Activated naive CD8-positive, alpha-beta T cell treated with anti-CD3 and anti-CD28 coated beads for 36 hours (primary cell): ENCODE measurements at places on chromosomes 4 and X. TPM values are rescaled to one million over a fixed set of nuclear protein-coding genes. Genes with fewer than 3 reads are reported as not detected.
A peak's percentile ranks its signal among the peaks of the same experiment; 100 is the strongest.

DNA sequence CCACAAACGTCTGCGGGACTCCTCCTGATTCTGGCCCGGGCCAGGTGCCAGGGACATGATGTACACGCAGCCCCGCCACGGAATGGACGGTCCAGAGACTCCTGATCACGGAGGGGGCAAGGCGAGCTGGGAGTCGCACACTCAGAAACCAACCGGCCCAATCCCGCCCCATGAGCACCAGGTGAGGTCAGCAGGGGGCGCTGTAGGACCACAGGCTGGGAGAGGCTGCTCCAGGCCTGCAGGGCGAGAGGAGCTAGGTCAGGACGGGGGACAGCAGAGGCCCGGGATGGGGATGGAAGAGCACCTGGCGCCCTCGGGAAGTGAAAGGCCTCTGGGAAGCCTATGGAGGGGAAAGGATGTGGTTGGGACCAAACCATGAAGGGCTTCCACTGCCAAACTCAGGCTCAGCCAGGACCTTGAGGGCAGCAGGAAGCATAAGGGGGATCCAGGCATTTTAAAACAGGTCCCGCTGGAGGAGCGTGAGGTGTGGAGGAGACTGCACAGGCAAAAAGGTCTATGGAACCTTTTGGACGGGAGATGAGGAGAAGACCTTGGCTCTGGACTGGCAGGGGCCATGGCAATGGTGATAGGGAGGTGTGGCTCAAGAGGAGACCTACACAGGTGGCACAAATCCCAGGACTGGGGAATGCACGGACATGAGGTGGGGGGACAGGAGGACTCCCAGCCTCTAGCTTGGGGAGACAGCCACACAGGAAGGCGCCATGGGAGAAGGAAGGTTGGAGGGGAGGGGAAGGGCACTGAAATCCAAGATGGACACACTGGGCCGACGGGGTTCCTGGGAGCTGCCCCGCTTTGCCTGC lies 79.2 kb downstream of the MTMR1 start:
- DNase-seq = peak; percentile 72

LPAR4 gene
- not detected for total RNA-seq

PARM1 gene
- 0.04 TPM for total RNA-seq

COPS4 gene
- total RNA-seq = 42.6 TPM

- no peak for DNase-seq
Measured at GRCh38 chrX:12767856-12768255, 23.4 kb upstream of the PRPS2 start.

DNA sequence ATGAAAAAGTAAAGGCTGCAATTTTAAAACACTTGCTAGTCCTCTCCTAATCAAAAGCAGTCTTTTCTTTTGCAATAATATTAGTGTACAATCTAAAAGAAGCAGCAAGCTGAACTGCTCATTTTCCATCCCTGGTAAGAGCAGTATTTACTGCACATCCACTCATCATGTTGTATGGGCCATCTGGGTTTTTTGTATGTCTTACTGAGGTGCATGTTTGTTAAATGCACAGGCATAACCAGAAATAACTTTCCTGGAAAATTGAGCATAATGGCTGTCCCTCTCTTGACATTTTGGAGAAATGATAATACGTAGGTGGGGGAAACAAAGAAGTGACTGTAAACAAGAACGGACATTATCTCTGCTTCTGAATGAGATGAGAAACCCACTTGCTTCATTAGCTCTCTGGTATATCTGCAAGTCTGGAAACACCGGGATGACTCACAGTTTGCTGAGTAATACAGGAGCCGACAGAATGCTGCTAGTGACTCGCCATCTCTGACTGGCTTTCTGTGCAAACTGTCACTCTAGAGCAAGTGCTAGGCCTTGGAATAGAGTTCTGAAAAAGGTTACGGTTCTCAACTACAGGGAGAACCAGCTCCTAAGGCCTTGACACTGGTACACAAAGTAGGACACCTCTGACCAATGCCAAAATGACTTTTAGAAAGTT lies 85.7 kb upstream of the MTM1 start:
- peak; percentile 52 for DNase-seq

- DNase-seq = no peak
Measured at GRCh38 chrX:26651755-26652154, 435.8 kb downstream of the MAGEB5 start.

UGT2A1 gene
- not detected for total RNA-seq

ADH1A gene
- not detected for total RNA-seq

- DNase-seq = no peak
Measured at GRCh38 chr4:81631958-81632441, 160.3 kb upstream of the RASGEF1B start.

DNA sequence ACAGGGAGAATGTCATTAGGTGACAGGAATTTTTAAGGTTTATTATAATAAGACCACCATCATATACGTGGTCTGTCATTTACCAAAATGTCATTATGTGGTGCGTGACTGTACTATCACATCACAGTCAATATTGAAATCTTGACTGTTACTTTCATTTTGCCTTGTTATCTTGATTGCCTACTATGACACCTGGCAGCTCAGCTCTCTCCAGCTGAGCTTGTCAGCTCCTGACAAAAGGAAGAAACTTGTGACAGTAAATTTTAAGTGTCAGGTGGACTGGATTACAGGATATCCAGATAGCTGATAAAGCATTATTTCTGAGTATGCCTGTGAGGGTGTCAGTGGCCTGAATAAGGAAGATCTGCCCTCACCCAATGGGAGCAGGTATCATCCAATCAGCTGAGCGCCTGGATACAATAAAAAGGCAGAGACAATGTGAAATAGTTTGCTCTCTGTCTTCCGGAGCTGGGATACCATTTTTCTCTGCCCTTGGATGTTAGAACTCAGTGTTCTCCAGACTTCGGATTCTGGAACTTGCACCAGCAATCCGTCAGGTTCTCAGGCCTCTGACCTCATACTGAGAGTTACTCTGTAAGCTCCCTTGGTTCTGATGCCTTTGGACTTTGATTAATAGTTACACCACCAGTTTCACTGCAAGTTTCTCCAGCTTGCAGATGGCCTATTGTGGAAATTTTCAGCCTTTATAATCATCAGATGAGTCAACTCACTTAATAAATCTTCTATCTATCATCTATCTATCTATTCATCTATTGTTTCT lies 1454.7 kb upstream of the IGFBP7 start:
- DNase-seq = no peak

DNA sequence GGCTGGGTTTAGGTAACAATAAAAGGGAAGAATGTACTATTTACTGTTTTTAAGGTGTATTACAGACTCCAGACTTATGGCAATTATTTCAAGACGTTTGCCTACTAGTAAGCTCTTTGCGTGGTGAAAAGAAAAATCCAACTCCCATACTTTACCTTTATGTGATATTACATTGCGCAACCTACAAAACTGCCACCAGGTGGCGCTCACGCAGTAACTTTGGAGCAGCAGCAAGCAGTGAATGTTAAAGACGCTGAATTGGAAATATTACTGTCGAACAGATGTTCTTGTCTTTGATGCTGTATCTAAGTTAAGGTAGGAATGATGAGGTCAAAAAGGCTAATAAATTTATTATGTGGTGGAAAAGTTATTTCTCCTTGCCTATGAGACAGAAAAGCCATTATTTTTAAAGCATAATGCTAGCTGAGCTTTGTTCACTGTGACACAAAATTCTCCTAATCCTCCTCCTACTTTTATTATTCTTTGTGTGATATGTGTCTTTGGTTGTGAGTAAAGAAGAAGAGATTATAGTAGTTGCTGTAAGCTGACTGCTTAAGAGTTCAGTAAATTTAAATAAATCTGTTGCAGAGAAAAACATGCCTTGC lies 1099.8 kb upstream of the TENM3 start:
- DNase-seq = peak; percentile 48

- DNase-seq = no peak
Measured at GRCh38 chr4:27088491-27088890, 227.8 kb downstream of the STIM2 start.

GRPR gene
- not detected for total RNA-seq

GRCh38 chrX:32877592-32877991 lies 333.8 kb downstream of the DMD start:
- no peak for DNase-seq

GRCh38 chrX:118347131-118347530 lies 1.2 kb downstream of the WDR44 start:
- DNase-seq = no peak

MFAP3L gene
- 2.2 TPM for total RNA-seq

CC2D2A gene
- not detected for total RNA-seq

DNA sequence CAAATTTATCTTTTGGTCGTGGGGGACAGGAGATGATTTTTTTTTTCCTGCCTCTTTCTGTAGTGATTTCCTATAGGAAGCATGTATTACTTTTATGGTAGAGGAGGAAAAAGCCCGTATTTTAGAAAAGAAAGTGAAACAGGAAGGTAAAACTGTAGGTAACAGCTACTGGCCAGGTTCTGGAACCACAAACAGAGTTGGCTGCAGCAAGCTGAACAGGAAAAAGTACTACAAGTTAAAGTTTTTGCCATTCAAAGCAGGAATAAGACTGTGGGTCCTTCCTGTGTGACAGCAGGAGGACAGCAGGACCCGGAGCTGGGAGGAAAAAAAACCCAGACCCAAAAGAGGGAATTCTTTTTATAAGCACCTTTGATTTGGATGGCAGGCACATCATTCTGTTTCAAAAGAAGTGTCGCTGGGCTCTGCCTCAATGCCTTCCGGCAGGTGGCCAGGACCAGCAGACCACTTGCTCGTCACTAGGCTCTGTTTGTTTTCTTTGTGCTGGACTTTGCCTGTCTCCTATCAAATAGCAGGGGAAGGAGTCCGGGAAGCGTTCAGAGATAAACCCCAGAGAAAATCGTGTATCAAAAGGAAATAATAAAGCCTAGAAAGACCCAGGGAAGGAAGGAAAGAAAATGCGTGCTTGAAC lies 277.9 kb downstream of the ADGRA3 start:
- DNase-seq = no peak

DNA sequence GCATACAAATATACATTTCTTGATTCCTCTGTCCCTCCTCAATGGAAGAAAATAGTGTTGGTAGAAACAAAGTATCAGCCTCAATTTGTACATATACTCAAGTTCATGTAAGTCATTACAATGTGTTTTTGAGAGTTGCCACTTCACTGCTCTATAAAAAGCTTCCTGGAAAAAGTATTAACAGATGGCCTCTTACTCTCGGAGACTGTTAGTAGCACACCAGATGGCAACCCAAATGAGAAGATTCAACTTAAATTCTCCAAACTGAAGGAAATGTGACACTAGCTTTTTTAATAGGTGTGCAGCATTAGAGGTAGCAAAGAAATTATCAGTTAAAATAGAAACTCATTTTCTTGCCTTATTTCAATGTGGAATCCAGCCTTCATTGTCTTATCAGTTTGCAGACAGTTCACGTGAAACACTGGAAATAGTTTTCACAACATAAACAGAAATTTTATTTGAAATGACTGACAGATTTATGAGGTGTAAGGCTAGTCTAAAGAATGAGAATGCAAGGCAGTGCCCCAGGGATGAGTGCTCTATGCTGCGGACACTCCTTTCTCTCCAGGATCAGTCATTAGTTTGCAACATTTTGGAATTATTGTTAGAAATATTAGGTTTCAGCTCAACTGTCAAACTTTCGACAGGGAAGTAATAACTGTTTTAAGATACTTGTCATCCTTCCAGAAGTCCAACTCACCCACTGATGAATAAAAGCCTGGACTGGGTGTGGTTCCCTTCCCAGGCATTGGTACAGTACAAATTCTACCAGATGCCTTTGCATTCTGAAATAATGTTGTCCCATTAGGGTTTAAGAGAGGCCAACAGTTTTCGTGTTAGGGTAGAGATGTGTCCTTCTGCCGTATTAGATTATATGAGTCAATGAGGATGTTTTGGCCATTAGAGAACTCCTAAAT lies 50.9 kb downstream of the IDS start:
- DNase-seq = no peak

GRCh38 chrX:120294651-120295050 lies 16.6 kb downstream of the TMEM255A start:
- DNase-seq = no peak

- no peak for DNase-seq
Measured at GRCh38 chr4:168793542-168793941, 216.5 kb downstream of the CBR4 start.

TMPRSS11D gene
- total RNA-seq = not detected

GRCh38 chr4:115274545-115274944 lies 161.1 kb upstream of the NDST4 start:
- DNase-seq = no peak

DNA sequence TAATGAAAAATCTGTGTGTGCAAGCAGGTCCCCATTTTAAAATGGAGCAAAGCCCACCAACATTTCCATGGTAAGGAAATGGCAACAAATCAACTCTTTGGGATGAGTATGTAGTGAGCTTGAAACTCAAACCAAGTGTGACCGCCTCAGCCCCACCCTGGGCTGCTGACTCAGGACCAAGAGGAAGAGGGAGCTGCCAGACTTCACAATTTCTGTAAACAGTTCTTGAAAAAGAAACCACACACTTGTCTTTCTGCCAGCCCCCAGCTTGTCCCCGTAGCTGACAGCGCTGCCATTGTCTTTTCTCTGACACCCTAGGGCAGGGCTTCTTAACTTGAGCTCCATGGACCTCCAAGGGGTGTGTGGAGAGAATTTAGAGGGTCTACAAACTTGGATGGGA lies 10.3 kb downstream of the RTL5 start:
- no peak for DNase-seq

MAGEA4 gene
- total RNA-seq = not detected

GRCh38 chrX:141405486-141405852 lies 163.2 kb upstream of the SPANXC start:
- no peak for DNase-seq

GIMD1 gene
- total RNA-seq = not detected

- no peak for DNase-seq
Measured at GRCh38 chr4:119130365-119131065, 5.1 kb upstream of the MYOZ2 start.

MAP7D3 gene
- 17.9 TPM for total RNA-seq

GRCh38 chrX:95056901-95057300 lies 1382.9 kb downstream of the FAM133A start:
- no peak for DNase-seq

IDUA gene
- total RNA-seq = 6.6 TPM

HTR2C gene
- total RNA-seq = not detected

PWWP3B gene
- not detected for total RNA-seq

- DNase-seq = no peak
Measured at GRCh38 chr4:75675004-75675531, 1.9 kb upstream of the G3BP2 start.

DNA sequence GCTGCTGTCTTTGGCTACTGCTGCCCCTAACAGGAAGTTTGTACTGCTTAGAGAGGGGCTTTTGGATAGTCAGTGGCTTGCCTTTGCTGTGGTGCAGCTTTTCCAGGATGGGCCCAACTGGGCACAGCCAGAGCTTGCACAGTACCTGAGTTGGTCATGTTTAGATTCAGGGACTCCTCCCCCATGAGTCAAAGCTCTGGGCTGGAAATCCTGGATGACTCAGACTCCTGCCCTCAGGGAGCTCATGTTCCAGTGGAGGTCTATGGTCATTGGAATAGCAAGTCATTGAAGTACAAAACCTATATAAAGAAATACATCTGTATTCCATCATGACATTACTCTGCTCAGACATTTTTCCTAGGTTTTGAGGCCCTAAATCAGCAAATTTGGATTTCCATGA lies 66.7 kb upstream of the PJA1 start:
- no peak for DNase-seq
